ENCODE measurements at places on chromosomes 7 and 10. TPM values are rescaled to one million over a fixed set of nuclear protein-coding genes. Genes with fewer than 3 reads are reported as not detected.
A peak's percentile ranks its signal among the peaks of the same experiment; 100 is the strongest.

MSRB2 gene
- 28.4 TPM for total RNA-seq

DNA sequence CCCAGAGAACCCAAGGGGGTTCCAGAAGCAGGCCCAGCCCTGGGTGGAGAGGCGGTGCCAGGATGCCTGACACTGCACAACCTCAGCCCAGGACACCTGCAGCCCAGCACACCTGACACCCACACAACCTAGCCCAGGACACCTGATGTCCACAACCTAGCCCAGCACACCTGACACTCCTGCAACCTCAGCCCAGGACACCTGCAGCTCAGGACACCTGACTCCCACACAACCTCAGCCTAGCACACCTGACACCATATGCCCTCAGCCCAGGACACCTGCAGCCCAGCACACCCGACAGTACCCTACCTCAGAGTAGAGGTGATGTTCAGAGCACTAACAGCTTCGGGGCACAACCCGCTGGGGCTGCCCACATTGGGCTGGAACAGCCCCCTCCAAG, 87.3 kb downstream of the PAXIP1 start:
- DNase-seq, result no peak

- no peak for DNase-seq
These were observed 39.8 kb downstream of the GNA12 start for GRCh38 chr7:2804227-2804763.

DNA sequence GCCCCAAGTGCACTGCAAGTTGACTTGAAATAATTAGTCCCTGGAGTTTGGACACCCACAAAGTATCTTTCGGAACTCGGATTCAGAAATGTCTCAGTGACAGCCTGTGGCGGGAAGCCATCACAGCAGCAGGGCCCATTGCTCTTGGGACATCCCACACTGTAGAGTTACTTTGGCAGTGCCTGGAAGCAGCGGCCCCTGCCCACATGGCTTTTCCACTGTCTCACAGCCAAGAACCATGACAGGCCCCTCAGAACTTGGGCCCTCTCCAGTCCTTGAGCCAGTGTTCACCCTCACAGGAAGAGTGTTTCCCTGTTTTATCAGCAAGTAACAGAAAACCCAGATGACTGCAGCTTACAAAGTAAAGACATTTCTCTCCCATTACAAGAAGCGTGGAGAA, 477.0 kb upstream of the GALNT17 start:
- DNase-seq, result peak; percentile 19

DNA sequence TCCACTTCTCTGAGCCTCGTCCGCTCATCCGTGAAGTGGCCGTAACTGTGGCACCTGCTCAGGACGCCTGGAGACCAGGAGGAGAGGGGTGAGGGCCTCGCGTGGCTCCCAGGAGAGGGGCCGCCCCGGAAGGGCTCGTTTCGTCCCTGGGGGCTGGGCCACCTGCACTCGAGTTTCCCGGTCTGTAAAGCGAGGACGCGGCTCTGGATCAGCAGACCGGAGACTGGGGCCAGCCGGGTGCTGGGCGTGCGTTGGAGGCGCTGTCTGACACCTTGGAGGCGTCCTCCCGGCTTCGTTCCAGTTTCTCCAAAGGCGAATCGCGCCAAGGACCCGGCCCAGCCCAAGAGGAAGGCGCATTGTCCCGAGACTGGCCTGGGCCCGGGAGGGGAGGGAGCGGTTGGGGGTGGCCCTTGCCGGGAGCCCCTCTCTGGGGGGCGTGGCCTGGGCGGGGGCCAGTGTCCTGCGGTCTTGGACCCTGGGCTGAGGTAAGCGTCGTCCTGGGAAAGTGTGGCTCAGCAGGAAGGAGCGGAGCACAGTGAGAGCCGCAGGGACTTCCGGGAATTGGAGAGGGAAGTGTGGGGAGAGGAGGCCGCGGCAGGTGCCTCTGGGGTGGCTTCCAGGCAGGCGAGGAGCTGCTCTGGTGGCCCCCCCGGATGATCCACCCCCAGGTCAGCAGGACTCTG, 89.6 kb downstream of the FOXL3 start:
- no peak for DNase-seq

DNA sequence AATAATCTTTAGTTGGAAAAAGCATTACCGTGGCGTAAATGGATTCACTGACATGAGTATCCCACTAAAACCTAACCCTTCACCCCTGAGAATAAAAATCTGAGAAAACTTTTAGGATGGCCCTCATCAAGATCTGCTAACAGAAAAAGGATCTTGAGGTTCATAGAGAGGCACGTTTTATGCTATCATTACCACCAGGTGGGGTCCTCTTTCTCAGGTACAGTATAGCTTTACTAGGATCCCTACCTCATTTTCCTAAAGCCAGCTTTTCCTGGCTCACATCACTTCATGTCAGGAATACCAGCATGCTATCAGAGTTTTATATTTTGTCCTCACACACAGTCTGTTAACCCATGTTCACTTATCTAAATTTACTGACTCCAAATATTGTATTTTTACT, 173.7 kb downstream of the POM121L12 start:
- DNase-seq, result no peak

BBS9 gene
- total RNA-seq, result 17.7 TPM

EN2 gene
- not detected for total RNA-seq

MDH2 gene
- 192 TPM for total RNA-seq

DNA sequence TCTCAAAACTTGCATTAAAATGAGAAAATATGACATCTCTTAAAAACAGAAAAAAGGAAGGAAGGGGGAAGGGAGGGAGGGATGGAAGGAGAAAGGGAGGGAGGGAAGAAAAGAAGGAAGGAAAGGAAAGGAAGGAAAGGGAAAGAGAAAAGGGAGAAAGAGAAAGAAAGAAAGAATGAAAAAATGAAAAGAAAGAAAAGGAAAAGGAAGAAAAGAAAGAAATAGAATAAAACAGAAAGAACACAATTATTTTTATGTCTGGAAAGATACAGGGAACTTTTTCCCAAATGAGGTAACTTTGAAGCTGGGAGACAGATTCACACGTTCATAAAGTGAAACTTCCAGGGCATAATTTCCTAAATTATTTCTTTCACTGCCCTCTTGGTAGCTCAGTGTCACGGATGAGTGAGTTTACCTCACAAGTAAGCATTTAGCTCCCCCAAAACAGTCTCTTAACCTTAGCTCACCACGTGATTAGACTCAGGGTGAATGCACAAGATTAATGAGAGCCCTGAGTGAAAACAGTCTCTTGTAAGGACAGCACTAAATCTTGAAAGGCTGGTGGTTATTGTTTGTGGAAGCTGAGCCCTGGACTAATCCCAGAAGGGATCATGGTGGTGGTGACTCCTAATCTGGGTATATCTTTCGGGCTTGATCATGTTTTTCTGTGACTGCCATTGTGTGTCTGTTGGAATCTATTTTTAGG, 74.1 kb upstream of the HDAC9 start:
- DNase-seq, result no peak
